NCI-H748 treated with DMSO at 0.1 percent for 48 hours (cell line): ENCODE measurements at places on chromosomes 1 and 21.

DNA sequence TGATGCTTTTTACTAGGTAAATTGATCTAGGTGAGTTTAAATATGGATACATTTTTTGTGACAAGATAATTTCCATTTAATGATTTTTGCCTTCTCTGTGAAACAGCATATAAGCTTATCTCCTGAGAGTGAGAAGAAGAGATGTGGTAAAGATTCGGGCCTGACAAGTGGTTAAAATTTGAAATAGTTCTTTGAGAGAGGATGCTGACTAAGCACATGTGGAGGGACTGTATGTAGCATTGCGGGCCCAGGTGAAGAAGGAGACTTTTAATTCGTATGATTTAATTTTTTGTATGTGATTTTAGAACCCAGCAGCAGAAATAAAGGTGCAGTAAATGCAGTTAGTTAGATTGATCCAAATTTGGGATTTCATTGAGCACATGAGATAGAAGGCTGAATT is 51.9 kb downstream of the RPRD2 start:
- DNase-seq, result no peak

DNA sequence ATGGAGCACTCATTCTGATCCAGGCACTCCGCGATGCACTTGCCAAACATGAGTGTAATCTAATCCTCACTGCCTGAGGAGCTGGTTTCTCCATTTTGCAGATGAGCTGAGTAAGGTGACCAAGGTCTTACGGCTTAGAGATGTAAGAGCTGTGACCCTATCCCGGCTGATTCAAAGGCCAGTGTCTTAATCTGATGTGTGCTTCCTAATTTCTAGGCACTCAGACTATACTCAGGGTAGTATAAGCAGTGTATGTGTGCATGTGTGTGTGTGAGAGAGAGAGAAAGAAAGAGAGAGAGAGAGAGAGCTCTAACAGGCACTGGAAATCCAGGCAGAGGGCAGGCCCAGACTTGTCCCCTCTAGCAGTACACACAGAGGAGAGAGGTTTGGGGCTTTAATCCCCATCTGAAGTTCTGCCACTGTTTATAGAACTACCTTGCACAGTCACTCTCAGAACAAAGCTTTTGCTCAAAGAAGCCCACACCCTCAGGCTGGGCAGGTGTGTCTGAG is 188.2 kb downstream of the ZBTB18 start:
- DNase-seq, result peak; percentile 81

- DNase-seq, result no peak
Observed at GRCh38 chr1:202145068-202145743, 669 bp upstream of the ARL8A start.

- DNase-seq, result no peak
Observed at GRCh38 chr21:22889445-22889844, 1891.2 kb downstream of the NCAM2 start.

DNA sequence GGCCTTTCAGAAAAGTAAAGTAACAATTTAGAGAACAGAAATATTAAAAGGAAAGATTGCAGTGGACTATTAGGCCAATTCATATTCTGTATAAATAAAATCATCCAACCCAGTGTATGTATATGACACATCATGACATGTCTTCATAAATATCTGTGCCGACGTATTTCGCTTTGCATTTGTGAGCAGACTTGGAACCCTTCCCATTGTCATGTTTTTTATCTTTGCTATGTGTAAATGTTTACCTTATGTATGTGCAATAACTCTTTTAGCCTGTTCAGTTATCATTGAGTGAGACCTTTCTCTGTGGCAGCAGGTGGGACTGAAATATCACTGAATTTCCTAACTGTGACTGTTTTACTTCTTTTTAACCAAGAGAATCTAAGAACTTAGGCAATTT is 58.0 kb upstream of the FAM3B start:
- DNase-seq, result no peak

- no peak for DNase-seq
Observed at GRCh38 chr1:205519541-205520131, 15.2 kb downstream of the CDK18 start.

- no peak for DNase-seq
Observed at GRCh38 chr1:56958526-56958925, 7.3 kb downstream of the C8B start.

DNA sequence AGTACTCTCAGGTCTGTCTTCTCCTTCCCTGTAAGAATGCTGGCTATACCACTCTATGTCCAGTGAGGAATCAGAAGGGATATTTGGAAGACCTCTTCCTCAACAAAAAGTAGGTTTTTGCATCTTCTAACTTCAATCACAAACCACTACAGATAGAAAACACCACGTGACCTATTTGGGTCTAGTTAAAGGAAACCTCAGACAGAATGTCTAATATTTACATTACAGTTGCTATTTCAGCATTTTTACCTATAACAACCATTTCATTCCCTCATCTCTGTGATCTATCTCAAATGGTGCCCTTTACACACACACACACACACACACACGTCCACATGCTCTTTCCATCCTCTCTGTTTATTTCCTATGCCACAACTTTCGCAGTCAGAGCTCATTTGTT is 7.9 kb upstream of the ADORA3 start:
- DNase-seq, result no peak

DNA sequence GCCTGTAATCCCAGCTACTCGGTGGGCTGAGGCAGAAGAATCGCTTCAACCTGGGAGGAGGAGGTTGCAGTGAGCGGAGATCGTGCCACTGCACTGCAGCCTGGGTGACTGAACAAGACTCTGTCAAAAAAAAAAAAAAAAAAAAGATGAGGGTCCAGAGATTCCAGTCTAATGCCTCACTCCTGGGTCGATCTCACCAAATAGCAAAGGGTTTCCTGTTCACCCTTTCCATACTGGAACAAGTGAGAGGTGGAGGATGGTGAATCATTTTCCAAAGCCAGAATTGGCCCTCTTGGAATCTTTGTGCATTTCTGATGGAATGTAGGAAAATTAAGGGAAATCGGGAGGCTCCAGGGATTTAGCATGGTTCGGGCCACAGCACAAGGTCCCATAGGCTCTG is 58.1 kb upstream of the ZNF648 start:
- no peak for DNase-seq

GRCh38 chr1:19306941-19307340 is 5.0 kb downstream of the AKR7A2 start:
- no peak for DNase-seq

DNA sequence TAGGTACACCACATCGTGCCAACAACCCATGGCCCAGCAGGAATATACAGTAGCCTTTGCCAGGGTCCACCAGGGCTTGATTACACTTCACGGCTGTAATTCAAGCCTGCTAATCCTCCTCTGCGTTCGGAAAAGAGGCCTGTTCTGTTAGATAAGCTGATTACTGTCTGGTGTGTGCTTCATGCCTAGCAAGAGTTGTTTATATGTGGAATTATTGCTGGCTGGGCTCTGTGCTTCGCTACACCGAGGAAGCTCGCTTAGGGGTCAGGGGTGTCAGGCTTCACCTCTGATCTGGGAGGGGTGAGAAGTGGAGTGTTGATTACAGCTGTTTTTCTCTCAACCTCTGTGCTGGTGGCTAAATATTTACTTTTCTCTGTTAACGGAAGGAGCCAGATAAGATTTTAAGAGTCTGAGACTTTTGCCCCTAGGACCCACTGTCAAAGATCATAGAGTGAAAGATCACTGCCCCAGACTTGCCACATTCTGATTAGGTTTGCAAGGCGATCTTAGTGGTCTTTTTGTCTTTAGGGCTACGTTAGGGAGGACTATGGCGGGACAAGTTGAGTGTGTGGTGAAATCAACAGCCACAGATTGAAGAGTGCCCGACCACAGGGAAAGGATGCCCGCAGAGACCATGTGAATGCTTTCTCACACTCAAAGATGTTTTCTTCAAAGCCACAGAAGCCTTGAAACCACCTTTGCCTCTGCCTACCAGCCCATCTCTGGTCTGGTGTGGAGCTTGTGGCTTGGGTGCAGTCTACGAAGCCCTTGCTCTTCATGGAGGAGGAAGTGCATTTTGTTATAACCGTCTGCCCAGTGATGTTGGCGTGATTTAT is 216.1 kb downstream of the PBX1 start:
- peak; percentile 77 for DNase-seq

DNA sequence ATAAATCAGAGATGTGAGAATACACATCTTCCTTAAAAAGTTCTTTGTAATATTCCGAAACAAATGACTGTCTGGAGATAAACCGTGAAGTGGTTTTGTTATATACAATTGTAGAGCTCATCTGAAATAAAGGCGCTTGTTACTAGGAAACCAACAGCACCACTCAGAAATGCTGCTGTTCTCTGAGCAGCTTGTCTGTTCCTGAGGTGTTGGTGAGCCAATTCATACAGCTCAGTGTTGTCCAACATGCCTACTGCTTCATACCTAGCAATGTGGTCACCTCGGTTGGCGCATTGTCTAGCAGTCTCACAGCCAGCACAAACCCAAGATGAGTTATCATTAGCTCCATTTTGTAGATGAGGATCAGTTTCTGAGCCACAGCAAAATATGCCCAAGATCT is 44.4 kb downstream of the GFI1 start:
- peak; percentile 74 for DNase-seq

GRCh38 chr1:90731382-90732050 is 14.4 kb upstream of the BARHL2 start:
- no peak for DNase-seq

- DNase-seq, result no peak
Observed at GRCh38 chr1:76508871-76509270, 358.4 kb upstream of the ST6GALNAC5 start.

DNA sequence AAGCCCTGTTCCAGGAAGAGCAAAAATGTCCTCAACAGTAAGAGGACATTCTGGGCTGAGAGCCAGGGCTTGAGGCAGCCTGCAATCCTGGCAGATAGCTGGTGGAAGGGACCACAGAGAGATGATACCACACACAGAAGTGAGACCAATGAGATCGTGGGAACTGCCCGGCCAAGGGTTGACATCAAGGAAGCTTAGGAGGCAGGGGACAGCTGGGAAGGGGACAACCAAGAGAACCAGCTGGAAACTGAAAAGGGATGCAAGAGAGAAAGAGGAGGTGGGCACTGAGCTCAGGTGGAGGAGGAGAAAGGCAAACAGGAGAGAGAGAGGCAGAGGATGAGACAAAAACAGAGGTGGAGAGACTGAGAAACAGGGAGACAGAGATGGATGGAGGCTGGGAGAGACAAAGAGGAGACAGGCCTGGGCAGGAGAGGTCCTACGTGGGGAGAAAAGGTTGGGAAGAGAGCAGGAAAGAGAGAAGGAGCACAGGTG is 9.2 kb downstream of the PDZK1IP1 start:
- no peak for DNase-seq

DNA sequence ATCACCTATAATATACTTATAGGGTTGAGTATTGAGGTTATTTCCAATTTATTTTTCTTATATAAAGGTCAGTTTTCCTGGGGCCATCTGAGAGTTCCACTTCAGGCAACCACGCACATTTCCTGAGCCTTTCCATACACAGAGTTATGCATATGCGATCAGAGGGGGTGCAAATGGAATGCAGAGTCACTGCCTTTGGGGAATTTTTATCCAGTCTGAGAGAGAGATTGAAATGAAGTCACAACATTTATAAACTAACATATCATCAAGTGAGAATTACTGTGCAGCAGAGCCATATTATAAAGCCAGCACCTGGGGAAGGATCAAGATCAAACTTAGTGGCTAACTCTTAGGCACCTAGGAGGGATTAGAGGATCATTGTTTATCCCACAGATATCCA is 299.9 kb upstream of the PLXNA2 start:
- DNase-seq, result no peak

DNA sequence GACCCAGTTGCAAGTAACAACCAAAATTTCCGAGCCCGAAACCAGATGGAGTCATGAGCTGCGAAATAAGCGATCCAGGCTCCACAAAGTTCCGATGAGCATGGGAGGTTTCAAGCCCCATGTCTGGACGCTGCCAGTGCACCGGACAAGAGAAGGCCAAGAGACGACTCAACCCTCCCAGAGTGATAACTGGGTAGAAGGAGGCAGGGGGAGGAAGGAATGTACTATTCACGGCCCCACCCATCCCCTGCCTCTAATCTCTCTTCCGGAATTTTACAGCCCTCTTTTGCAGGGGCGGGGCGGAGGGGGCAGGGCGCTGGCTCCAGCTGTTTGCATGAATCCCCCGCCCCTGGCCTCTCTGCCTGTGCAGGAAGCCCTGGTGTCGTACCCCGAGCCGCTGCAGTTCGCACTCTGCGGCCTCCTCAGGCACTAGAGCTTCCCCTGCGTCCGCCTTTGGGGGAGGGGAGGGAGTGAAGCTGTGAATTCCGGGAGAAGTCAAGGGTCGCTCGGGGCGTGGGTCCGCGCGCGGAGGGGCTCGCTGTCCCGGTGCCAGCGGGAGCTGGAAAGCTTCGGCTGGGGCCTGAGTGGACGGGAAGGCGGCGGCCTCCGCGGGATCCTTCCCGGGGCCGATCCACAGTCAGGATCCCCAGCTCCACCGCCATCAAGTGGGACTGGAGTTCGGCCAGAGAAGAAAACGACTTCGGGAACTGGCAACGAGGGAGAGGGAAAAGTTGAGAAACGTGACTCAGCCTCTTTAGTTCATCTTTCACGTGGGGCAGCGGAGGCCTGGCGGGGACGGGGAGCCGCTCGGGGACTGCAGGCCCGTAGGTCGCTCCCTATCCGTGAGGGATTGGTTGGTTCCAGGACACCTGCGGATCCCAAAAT is 6.3 kb upstream of the PTP4A2 start:
- DNase-seq, result no peak

- DNase-seq, result no peak
Observed at GRCh38 chr1:21886486-21887215, 50.5 kb downstream of the HSPG2 start.

DNA sequence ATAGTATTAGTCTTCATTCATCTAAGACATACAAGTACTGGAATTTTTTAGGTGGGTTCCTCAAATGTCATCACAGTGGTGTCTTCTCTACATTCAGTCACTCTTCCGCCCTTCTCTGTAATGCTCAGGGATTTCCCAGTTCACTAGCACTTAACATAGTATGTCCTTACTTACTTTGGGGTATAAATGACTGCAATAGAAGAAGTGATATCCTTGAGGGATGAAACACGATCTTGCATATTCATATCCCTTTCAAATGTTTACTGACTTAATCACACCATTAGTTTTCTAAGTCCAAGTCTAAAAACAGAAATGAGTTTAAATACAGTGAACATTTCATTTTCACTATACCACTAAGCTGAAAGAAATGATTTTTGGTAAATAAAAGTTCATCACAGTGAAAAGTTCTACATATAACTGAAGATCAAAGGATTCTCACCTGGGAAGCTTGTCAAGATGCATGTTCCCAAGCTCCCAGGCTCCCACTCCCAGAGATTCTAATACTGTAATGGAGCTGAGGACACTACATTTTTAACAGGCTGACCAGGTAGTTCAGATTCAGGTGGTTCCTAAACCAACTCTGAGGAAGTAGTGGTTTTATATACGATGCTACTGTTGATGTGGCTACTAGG is 29.7 kb downstream of the MRPL39 start:
- no peak for DNase-seq
